Activated gamma-delta T cell treated with Interleukin-2 at 50 U/mL for 16 hours (primary cell): ENCODE measurements at places on chromosomes 5 and 9.

- no peak for DNase-seq
Measured at GRCh38 chr5:40414922-40415321, 264.8 kb upstream of the PTGER4 start.

DNA sequence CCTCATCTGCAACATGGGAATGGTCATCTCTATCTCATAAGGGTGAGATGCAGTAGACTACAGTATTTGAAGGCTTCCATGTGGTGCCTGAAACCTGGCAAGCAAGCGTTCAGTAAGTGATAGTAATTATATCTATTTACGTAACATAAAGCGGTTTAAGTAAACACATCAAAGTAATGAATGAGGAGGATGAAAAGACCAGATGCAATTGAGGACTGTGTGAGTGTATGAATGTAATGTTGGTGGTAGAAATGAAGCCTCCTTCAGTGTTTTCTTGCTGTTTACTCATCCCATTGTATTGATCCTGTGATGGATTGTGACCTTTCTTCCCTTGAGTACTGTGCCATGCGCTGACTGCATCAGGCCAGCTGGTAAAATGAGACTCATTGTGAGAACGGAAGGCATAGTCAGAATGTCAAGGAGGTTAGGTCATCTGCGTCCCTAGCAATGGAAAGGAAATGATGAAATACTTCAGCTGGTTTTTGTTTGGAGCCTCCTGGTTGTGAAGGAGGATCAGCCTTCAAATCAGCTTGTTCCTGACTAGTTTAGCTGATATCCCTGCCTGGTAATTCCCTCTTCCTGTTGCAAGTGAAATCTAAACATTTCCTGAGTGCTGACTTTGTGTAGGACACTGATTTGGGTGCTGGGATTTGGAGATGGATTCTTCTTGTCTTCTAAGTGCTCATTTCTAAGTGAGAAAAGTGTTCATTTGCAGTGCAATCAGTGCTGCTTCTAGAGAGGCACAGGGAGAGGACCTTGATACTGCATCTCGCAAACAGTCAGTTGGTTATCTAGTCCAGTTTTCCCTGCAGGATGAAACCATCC lies 35.6 kb downstream of the TNFSF8 start:
- no peak for DNase-seq

DNA sequence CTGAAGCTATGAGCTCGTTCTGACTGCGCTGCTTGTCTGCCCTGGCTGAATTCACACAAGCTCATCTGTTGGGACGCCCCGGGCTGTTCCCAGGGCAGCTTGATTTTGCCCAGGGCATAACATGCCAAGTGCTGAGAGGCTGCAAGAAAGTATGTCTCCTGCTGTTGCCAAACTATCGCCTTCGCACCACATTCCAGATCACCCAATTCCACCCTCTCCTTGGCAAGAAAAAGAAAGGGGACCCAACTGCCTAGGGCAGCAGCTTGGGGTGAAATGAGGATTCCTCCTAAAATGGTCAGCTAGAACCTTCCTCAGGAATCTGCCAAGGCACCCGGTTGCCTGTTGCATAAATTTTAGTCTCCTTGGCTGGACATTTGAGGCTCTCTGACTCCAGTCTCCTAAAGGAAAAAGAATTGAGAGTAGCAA lies 21.2 kb downstream of the COL15A1 start:
- no peak for DNase-seq

DNA sequence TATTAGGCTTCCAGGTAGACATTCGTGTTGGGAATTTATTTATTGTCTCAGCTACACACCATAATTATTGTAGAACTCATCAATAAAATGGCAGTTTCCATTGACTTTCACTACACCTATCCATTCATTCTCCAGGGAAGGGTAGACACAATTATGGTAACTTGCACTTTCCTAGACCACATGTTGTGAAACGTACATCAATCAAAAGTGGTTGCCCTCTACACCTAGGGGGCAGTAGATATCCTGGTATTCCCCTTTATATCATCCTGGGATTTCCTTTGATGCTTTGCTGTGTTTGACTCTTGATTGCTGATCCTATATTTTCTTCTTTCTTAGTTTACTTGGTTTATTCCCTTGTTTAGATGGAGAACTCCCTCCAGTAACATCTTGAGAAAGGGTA lies 47.9 kb downstream of the ADGRV1 start:
- no peak for DNase-seq
